HL-60 (cell line): ENCODE measurements at places on chromosomes 3 and 15.

DNA sequence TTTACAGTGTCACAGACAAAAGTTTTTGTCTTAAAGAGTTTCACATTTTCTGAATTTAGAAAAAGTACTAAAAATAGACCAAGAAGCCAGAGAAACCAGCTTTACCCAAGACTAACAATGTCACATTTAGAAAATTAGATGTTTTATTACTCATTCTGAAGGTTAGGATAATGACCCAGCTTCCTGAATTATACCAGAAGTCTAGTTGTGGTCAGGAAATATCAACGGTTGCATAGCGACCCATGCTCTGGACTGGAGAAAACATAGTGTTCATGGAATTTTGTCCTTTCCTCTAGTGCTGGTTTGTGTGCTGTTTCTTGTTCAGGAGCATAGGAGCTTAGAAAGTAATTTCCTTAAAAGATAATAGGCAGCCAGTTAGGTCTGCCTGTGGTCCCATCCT lies 59.0 kb downstream of the DPPA2 start:
- DNase-seq, result no peak

- DNase-seq, result no peak
These were observed 14.7 kb downstream of the IGSF11 start for GRCh38 chr3:119019767-119020518.

DNA sequence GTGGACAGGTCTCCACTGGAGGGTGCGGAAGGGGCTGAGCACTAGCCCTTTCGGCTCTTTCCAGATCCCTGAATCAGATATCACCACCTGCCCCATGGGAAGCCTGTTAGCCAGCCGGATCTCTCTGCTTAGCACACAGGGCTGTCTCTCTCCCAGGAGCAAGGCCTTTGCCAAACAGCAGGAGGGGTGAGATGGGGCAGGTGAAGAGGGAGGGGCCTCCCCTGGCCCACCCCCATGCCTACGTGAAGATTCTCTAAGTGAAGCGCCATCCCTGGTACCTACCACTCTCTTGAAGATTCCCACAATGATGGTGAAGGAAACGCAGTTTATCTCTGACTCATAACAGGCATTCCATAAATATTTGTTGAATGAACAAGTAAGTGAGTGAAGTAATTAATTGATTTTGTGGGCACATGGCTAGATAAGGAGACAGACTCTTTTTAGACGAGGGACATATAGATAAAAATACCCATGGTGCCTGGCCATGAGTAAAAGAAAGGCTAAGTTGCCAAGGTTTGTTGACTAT lies 19.6 kb upstream of the HCN4 start:
- no peak for DNase-seq

DNA sequence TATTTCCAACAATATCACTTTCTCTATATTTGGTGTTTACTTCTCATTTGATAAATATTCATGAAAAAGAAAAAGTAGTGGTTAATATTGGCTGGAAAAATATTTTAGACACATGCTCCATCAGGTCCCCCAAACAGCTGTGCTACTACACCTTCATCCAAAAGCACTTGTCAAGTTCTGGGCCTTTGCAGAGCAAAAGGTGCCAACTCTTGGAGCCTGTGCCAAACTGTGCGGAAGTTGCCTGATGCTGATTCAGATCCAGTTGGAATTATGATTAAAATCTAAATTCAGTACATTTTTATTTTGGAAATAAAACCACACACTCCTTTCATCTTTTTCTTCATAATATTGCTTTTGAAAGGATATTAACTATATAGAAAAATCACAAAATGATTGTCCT lies 1497.4 kb upstream of the CADM2 start:
- DNase-seq, result no peak

GRCh38 chr15:85302271-85302670 lies 78.1 kb upstream of the AKAP13 start:
- no peak for DNase-seq

GRCh38 chr3:29695643-29696198 lies 414.9 kb downstream of the RBMS3 start:
- no peak for DNase-seq

- DNase-seq, result no peak
These were observed 53.0 kb downstream of the CMTM6 start for GRCh38 chr3:32449691-32450090.

DNA sequence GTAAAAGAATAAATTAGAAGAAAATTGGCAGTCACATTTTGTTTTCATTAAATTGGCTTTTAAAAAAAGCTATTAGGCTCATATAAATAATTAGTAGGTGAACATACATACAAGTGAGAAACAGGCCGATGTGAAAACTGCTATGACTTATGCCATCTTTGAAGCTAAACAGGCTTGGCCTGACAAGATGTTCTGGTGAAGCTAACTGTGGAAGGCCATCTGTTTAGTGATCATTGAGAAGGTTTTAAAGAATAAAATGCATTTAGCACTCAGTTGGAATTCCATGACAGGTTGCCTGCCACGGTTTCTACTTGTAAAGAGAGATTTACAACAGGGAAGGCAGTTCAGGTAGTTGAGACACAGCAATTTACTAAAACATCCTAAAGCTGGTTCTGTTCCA lies 264.0 kb upstream of the AGTR1 start:
- DNase-seq, result no peak
